ENCODE measurements at places on chromosomes 3 and 15. TPM values are rescaled to one million over a fixed set of nuclear protein-coding genes. Genes with fewer than 3 reads are reported as not detected.
A peak's percentile ranks its signal among the peaks of the same experiment; 100 is the strongest.

CRYGS gene
- 0.45 TPM for total RNA-seq

OXTR gene
- total RNA-seq: 0.18 TPM

VGLL3 gene
- total RNA-seq: 8.0 TPM

GOLGA8T gene
- not detected for total RNA-seq

DNA sequence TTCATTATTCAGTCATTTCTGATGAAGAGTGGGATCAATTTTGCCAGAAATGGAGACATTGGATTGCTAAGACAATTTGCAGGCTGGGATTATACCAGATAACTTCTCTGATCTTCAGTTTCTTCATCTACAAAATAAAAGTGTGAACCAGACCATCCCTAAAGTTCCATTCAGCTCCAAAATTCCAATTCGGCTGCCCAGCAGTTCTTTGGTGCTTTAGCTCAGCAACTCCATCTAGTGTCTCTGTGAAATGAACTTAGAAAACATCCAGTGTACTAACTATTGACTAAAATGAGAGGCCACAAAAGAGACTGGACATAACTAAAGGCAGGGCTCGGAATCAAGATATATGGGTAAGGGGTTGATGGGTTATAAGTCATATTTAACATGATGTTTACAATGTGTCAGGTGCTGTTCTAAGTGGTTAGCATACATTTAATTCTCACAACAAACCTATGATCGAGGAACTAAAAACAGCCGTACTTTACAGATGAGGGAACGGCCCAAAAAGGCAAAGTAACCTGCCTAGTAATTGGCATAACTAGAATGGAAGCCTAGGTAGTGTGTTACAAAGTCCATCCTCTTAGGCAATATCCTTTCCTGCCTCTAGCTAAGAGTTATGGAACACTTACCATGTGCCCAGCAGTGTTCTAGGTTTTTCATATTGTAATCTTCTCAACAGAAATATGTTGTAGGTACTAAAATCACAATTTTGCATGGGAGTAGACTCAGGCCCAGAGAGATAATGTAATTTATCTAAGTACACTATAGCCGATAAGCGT lies 17.0 kb downstream of the THAP10 start:
- peak; percentile 21 for DNase-seq

ALPK3 gene
- 181 TPM for total RNA-seq

FETUB gene
- 0.21 TPM for total RNA-seq

GRCh38 chr3:7917443-7918151 lies 584.0 kb upstream of the LMCD1 start:
- DNase-seq: no peak

CIB2 gene
- 18.4 TPM for total RNA-seq

- DNase-seq: no peak
These were observed 129.8 kb downstream of the DLG1 start for GRCh38 chr3:197168606-197169005.

DUOXA2 gene
- not detected for total RNA-seq

DNA sequence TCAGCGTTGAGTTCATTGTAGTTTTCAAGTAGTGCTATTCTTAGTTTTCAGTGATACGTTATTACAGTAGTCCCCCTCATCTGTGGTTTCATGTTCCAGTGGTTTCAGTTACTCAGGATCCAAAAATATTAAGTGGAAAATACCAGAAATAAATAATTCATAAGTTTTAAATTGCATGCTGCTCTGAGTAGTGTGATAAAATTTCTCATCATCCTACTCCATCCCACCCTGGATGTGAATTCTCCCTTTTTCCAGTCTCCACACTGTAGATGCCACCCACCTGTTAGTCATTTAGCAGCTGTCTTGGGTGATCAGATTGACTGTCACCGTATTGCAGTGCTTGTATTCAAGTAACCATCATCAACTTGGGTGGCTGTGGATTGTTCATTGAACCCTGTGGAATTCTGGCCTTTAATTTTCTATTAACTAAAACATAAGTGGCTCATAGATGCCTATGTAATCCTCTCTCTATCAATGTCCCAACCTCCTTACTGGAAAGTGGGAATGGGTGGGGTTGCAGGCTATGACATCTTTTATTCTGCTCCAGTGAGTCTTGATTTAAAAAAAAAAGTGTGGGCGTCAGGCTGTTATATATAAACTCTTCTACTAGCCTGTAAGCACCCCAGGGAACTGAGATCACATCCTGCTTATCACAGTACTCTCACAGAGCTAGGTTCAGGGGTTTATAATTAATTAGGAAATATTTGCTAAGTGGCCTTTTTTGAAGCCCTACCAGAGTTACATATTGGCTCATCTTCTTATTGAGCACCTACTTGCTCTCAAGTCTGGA lies 97.5 kb downstream of the CFAP20DC start:
- no peak for DNase-seq

DNA sequence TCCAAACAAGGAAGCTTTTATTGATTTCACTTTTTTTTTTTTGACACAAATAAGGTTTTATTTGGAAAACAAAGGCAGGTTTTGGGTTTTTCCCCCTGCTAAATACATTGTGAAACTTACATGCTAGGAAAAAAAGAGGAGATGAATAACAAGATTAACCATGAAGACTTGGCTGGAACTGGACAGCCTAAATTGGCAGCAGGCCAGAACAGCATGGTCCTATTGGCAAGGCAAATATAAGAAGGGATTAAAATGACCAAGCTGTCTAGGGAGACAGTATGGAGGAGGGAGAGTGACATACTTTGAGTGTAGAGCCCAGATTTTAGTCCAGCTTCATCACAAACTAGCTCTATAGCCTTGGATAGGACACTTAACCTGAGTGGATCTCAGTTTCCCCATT lies 63.9 kb upstream of the BBX start:
- DNase-seq: no peak
